ENCODE measurements at places on chromosomes 3 and 15.

GRCh38 chr3:76643623-76644304, 396.1 kb upstream of the ROBO2 start:
- no peak for DNase-seq

- DNase-seq: no peak
Measured at GRCh38 chr3:133246119-133246518, 153.7 kb upstream of the BFSP2 start.

DNA sequence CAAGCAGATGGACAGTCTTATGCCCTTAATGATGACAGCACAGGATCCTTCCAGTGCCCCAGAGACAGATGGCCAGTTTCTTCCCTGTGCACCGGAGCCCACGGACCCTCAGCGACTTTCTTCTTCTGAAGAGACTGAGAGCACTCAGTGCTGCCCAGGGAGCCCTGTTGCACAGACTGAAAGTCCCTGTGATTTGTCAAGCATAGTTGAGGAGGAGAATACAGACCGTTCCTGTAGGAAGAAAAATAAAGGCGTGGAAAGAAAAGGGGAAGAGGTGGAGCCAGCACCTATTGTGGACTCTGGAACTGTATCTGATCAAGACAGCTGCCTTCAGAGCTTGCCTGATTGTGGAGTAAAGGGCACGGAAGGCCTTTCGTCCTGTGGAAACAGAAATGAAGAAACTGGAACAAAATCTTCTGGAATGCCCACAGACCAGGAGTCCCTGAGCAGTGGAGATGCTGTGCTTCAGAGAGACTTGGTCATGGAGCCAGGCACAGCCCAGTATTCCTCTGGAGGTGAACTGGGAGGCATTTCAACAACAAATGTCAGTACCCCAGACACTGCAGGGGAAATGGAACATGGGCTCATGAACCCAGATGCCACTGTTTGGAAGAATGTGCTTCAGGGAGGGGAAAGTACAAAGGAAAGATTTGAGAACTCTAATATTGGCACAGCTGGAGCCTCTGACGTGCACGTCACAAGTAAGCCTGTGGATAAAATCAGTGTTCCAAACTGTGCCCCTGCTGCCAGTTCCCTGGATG, 198.7 kb downstream of the AKAP13 start:
- DNase-seq: peak; percentile 26

DNA sequence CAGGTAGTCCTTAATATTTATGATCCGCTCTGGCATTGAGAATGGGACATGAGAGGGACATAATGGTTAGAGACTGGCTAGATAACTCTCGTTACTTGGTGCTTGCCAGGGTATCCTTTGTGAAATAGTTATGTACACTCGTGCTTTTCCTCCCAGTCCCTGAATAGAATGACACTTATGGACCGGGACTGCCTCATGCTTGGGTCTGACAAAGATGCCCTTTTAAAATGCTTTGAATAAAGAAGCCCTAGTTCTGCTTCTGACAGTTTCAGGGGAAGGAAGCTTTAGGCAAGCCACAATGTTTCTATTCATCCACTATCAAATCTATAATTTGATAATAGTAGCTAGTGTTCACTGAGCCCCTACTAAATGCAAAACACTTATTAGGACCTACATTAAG, 29.4 kb downstream of the POLR2M start:
- no peak for DNase-seq

GRCh38 chr3:27723456-27723814, 1.3 kb upstream of the EOMES start:
- no peak for DNase-seq

GRCh38 chr15:100383302-100384107, 41.7 kb upstream of the ADAMTS17 start:
- peak; percentile 52 for DNase-seq

GRCh38 chr3:53803124-53803815, 42.9 kb downstream of the CHDH start:
- no peak for DNase-seq

DNA sequence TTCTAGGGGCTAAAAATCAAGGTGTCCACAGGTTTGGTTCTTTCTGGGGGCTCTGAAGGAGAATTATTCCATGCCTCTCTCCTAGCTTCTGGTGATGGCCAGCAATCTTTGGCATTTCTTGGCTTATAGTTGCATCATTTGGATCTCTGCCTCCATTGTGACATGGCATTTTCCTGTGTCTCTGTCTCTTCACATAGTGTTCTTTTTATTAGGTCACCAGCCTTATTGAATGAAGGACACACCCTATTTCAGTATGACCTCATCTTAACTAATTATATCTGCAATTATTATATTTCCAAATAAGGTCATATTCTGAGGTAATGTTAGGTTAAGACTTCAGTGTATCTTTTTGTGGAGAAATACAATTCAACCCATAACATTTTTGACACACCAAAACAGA, 3.2 kb upstream of the GBE1 start:
- DNase-seq: no peak

GRCh38 chr3:16512435-16513140, 911 bp downstream of the RFTN1 start:
- DNase-seq: no peak

DNA sequence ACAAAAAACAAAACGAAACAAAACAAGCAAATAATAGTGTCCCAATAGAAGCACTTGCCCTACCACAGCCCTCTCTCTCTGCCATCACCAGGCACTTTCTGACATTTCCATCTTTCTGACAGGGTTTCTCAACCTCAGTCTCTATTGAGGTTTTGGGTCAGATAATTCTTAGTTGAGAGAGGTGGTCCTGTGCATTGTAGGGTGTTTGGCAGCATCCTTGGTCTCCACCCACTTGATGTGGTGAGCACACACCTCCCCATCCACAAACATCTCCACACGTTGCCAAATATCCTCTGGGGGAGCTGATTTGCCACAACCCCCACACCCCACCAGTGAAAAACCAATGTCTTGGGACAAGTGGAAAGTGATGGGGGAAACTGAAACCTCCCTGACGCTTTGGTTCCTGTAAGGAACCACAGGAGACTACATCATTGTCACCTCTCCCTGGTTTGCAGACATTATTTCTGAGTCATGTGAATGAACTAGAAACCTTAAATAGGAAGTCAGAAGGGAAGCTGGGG, 733.7 kb upstream of the CFAP20DC start:
- DNase-seq: no peak

DNA sequence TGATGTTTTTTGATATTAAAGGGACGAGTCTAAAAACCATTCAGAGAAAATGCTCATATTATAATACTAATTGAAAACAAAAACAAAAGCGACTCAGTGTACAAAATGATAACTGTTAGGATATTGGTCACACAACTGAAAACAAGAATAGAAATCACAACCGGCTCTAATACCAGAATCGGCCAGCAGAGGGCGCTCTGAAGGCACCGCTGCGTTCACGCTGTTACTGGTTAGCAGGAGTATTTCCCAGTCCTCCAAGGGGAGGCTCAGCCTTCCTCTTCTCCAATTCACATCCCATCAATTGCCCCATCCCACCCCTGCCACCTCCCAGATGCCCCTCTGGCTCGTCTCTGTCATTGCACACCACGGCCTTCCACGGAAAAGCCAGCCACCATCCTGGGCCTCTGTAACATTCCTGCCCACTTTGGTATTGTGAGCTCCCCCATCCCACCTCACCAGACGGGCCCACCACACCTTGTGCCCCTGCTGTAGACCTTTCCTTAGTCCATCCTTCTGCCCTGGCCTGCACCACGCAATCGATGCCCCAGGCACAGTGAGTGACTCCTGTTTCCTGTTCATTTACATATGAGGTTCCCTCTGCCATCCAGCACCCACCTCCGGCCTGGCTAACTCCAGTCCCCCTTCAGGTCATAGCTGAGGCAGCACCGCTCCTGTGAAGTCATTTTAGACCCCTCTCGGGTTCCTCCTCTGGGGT, 8.5 kb downstream of the FAM107A start:
- peak; percentile 28 for DNase-seq

DNA sequence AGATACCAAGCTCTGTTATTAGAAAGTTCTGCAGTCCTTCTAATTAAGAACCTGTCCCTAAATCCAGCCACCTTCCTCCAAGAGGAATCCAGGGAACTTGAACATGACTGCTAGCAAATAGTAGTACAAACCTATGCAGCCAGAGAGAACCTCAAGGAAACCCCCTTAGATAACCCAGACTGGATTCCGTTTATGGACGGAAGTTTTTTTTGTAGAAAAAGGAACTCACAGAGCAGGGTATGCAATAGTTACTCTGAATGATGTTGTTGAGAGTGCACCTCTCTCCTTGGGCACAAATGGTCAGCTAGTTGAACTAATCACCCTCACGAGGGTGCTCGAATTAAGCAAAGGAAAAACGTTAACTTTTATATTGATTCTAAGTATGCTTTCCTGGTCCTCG, 40.8 kb downstream of the TM4SF18 start:
- DNase-seq: no peak

- DNase-seq: no peak
Measured at GRCh38 chr3:53665608-53666425, 171.4 kb downstream of the CACNA1D start.

DNA sequence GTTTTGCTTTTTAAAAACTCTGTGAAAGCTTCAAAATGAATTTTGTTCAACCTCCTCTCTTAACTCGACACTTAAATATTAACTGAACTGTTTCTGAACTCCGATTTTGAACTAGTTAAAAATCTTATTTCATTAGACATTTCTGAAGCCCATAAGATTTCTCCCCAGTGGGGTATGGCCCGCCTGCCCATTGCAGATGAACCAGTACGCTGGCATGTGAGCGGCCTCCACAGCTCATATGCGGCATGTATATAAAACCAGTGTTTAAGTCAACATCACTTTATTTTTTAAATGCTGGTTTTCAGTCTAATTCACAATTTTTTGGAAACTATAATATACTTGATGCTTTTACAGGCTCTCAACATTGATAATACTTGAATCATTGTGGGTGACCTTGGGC, 50.2 kb downstream of the CPN2 start:
- no peak for DNase-seq

GRCh38 chr3:120393243-120393642, 44.1 kb upstream of the LRRC58 start:
- no peak for DNase-seq

DNA sequence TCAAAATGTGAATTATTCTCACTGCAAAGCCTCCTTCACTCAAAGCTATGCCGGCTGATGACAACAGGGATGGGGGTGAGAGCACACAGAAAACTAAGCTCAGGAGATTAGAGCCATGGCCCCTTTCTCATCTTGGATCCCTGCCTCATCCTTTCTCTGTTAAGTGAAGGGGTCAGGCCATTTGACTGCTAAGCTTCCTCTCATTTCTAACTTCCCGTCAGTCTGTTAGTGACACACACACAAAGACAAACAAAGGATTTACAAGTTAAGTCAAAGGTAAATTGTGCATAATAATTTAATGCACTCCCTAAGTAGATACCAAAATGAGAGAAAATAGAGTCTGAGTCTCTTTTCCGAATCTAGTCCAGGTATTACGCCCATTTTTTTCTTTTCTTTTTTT, 1.2 kb downstream of the SS18L2 start:
- DNase-seq: no peak

GRCh38 chr3:87426918-87427317, 150.5 kb upstream of the POU1F1 start:
- no peak for DNase-seq

DNA sequence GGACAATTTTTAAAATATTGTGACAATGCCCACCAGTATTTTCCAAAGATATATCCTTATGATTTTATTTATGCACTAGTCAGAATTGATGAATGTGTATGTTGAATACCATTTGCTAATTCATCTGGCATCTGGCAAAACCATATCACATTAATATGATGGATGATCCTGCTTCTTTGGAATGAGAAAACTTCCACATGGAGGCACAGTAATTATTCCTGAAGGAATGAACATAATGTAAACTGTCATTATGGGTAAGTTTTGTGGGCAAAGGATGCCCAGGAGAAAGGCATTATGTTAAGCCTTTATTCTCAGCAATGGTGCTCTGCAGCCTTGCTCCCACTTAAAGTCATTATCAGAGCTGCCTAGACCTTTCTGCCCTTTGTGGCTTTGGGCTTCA, 113.0 kb upstream of the MME start:
- DNase-seq: no peak

DNA sequence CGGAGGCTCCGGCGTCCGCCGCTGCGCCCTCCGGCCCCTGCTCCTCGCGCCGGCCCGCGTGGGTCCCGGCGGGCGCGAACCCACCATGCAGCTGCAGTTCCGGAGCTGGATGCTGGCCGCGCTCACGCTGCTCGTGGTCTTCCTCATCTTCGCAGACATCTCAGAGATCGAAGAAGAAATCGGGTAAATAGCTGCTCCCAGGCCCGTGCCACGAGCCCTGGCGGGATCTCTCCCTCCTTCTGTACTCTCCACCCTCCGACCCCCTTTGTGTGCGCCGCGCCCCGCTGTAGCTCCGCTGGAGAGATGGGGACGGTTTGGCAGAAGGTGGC, 263 bp downstream of the ST8SIA2 start:
- DNase-seq: no peak

GRCh38 chr15:52102463-52102862, 10.1 kb downstream of the BCL2L10 start:
- no peak for DNase-seq

- no peak for DNase-seq
Measured at GRCh38 chr15:63986751-63987341, 59.4 kb downstream of the DAPK2 start.

- no peak for DNase-seq
Measured at GRCh38 chr3:71581457-71582035, 2.0 kb downstream of the FOXP1 start.

GRCh38 chr3:167798443-167798842, 62.9 kb downstream of the SERPINI1 start:
- no peak for DNase-seq

DNA sequence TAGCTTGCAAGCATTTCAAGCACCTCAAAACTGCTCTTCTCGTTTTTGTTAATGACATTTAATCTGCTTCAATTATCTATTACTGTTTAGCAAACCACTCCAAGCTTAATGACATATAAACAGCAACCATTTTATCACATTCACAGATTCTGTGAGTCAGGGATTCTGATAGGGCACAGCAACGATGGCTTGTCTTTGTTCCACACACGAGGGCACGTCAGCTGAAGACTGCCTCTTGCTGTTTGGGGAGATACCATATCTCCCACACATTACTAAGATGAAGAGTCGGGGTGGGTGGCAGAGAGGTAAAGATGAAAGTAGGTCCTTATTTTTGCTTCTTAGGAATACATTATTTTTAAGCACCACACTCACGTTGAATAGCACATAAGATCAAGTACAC, 19.3 kb downstream of the CPOX start:
- no peak for DNase-seq

DNA sequence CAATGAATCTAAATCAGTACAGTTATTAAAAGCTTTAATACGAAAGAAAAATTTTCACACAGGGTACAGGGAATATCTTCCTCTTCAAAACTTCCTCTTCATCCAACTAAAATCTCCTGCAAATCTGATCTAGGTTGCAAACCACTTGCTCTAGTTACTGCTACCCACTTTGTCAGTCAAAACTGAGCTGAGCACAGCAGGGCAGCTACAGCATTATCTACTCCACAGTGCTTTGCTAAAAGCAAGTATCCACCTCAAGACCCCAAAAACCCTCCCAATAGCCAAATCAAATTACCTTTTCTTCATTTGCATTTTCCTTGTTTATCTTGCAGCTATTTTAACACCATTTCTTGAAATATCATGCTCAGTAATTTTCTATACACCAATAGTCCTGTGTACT, 14.7 kb downstream of the ZNF280D start:
- DNase-seq: no peak

- no peak for DNase-seq
Measured at GRCh38 chr3:61789861-61790260, 228.5 kb downstream of the PTPRG start.

GRCh38 chr15:74783072-74783807, 1.4 kb downstream of the CSK start:
- no peak for DNase-seq

Measured in HuH-7 (cell line).